ENCODE measurements at places on chromosomes 13 and 19.

DNA sequence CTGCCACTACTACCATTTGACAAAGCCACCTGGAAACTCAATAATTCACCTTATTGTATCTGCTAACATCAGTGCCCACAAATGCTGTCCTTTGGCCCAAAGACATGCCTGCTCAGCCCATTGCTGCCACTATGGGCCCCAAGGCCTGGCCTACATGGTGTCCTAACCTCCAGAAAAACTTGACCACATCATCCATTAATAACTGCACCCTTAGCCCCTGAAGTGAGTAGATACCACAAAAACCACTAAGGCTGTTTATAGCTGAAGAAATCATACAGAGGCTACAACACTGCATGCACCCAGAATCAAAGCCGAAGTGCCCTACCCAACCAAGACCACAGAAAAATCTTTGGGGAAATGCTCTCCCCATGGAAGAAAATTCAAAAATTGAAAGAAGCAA is 932.8 kb upstream of the SLITRK6 start:
- no peaks in the 10 kb centered on the region for H3K4me1 ChIP-seq
- H3K4me3 ChIP-seq, result no peak overlapping the region
- H3K27ac ChIP-seq, result no peak overlapping the region

DNA sequence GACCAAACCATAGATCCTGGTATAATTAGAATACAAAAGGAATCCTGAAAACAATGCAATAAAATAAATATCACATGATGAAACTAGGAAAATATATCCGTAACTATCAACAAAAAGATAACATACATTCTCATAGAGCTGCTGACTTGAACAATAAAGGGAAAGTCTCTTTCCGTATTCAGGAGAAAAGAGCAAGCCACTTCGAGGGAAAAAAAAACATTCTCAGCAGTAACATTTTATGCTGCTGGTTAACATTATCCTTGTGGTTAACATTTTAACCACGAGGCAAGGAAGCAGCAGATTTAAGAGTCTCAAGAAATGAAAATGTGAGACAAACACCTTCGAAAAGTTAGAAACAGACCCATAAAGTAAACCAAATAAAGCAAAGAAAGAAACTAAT is 25.8 kb downstream of the NALCN start:
- no peaks in the 10 kb centered on the region for H3K4me1 ChIP-seq
- no peak overlapping the region for H3K27ac ChIP-seq
- peak; percentile 74 for DNase-seq
- no peak overlapping the region for H3K4me3 ChIP-seq

DNA sequence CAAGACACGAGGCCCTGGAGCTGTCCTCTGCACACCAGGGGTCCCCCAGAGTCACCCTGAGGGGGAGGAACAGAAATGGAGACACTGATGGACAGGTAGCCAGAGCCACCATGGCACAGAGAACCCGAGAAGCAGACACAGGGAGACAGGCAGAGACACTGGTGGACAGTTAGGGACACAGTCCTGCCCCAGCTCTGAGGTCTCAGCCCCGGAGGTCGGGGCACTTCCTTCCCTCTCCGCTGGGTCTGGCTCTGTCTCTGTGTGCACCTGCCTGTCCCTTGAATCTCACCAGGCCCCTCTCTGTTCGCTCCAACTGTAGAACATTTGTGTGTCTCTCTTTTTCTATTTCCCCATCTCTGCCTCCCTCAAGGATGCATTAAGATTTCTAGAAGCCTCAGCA is 4.6 kb downstream of the KLK14 start:
- H3K36me3 ChIP-seq, result no peaks in the 10 kb centered on the region
- H3K4me1 ChIP-seq, result no peaks in the 10 kb centered on the region
- H3K4me3 ChIP-seq, result no peak overlapping the region
- no peak for DNase-seq
- H3K27me3 ChIP-seq, result no peaks in the 10 kb centered on the region

GRCh38 chr13:98504029-98504351 is 72.9 kb downstream of the STK24 start:
- H3K36me3 ChIP-seq, result no peaks in the 10 kb centered on the region
- no peaks in the 10 kb centered on the region for H3K27me3 ChIP-seq
- no peak for DNase-seq
- peak overlapping the region; percentile 67 for H3K27ac ChIP-seq

DNA sequence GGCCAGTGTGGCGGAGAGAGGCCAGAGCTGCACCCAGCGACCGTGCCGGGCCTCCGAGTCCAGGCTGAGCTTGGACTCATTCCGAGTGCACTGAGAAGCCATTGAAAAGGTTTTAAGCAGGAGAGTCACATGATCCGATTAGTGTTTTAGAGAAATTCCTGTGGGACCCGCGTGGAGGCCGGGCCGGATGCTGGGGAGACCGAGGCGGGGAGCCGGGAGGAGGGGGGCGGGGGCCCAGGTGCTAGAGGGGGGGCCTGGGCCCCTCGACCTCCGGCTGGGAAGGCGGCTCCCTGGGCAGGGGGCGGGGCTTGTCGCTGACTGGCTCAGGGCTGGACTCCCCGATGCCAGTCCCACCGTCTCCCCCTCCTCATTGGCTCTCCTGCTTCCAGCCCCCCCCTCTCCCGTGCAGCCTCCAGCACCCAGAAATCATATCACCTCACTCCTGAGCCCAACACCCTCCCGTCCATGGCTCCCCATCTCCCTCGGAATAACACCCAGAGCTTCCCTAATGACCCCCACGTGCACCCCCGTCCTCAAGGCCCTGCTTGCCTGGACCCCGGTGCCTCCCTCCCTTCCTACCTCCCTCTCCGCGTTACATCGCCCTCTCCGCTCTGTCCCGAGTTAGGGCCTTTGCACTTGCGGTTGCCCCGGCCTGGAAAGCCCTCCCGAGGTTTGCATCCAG is 5.2 kb upstream of the ZNF579 start:
- H3K4me3 ChIP-seq, result no peak overlapping the region
- no peaks in the 10 kb centered on the region for H3K36me3 ChIP-seq
- DNase-seq, result peak; percentile 82
- H3K27me3 ChIP-seq, result no peaks in the 10 kb centered on the region
- H3K4me1 ChIP-seq, result peaks cover 12% of the 10 kb centered on the region

GRCh38 chr13:44972956-44973581 is 16.2 kb downstream of the NUFIP1 start:
- H3K36me3 ChIP-seq, result peaks cover 3% of the 10 kb centered on the region
- H3K27ac ChIP-seq, result no peak overlapping the region
- peaks cover 7% of the 10 kb centered on the region for H3K4me1 ChIP-seq
- H3K27me3 ChIP-seq, result no peaks in the 10 kb centered on the region
- no peak overlapping the region for H3K4me3 ChIP-seq

DNA sequence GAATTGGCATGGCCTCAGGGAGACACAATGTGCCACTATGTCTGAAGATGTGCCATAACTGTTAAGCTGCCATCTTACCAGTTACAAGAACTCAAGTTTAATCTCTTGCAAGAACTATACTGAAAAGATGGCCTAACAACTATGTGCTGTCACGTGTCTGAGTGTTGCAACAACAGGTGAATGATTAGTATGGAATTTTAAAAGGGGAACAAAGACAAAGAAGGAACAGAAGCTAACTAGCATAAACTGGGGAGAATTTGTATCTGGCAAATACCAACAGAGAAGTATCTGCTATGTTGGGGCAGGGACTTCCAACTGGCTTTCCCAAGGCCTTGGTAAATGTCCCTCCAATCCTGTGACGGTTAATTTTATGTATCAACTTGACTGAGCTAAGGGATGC is 11.5 kb upstream of the ACOD1 start:
- H3K27me3 ChIP-seq, result no peaks in the 10 kb centered on the region
- no peak overlapping the region for H3K4me3 ChIP-seq
- H3K27ac ChIP-seq, result peak overlapping the region; percentile 34
- peak; percentile 11 for DNase-seq

DNA sequence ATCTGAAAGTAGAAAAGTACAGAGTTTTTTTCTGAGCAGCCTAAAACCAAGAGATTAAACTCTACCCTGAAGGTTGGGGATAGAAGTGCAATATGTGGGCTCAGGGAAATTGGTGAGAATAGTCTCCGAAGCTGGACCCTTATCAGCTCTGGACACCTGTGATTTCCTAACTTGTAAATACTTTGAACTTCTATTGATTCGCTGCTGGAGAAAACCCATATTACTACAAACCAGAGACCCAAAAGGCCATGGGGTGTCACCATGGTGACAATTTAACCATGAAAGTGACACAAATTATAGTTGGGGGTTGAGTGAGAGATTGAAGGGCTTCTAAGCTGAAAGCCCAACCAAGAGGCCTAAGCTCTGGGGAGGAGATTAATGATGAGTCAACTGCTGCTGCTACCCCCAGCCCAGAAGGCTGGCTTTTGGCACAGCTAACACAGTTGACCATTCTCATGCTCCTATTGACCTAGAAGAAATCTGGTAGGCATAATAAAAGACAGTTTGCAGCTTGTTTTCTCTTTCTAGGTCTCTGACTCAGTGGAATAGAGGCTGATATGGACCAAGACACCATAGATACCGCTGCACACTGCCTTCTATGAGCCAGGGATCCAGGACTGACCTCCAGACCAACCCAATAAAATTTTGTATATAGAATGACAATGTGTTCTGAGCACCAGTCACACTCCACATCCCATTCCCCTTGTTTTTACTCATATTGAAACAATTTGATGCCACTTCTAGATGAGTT is 131.9 kb upstream of the FNDC3A start:
- no peaks in the 10 kb centered on the region for H3K4me1 ChIP-seq
- H3K27ac ChIP-seq, result no peak overlapping the region
- no peak for DNase-seq
- no peaks in the 10 kb centered on the region for H3K27me3 ChIP-seq

DNA sequence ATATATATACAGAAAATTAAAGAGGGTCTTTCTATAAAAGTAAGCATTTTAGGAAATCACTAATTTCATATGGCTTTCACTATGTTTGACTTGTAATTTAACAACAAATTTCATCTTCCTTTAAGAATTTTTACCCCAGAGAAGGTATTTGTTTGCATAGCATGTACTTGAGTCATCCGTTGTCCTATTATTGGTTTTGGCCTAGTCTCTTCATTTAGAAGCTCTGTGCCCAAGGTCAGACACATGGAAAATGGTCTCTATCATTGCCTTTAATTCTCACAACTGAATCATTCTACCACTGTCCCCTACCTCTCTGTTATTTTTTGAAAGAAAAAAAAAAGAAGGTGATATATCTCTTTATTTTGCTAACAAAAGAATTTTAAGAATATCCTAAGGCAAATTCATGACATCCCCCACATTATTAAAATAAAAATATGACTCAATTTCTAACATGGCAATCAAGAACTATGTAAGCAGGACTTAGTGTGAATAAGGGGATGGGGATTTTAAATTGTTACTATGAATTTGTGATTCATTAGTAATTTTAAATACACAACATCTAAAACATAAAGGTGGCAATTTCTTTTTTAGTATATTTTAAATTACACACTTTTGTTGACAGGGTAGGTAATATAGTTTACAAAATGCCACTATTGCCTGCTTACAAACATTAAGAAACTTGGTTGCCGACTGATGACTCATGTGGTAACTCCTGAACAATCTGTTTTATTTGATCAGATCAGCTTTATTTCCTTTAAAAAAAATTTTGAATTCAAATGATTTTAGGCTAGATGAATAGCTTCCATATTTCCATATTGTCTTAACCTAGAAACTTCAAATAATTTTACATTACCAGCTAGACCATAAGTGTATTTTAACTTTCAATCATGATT is 13.9 kb downstream of the SLITRK5 start:
- H3K27ac ChIP-seq, result no peak overlapping the region
- no peaks in the 10 kb centered on the region for H3K4me1 ChIP-seq
- no peak overlapping the region for H3K4me3 ChIP-seq
- H3K36me3 ChIP-seq, result no peaks in the 10 kb centered on the region
- no peaks in the 10 kb centered on the region for H3K27me3 ChIP-seq

DNA sequence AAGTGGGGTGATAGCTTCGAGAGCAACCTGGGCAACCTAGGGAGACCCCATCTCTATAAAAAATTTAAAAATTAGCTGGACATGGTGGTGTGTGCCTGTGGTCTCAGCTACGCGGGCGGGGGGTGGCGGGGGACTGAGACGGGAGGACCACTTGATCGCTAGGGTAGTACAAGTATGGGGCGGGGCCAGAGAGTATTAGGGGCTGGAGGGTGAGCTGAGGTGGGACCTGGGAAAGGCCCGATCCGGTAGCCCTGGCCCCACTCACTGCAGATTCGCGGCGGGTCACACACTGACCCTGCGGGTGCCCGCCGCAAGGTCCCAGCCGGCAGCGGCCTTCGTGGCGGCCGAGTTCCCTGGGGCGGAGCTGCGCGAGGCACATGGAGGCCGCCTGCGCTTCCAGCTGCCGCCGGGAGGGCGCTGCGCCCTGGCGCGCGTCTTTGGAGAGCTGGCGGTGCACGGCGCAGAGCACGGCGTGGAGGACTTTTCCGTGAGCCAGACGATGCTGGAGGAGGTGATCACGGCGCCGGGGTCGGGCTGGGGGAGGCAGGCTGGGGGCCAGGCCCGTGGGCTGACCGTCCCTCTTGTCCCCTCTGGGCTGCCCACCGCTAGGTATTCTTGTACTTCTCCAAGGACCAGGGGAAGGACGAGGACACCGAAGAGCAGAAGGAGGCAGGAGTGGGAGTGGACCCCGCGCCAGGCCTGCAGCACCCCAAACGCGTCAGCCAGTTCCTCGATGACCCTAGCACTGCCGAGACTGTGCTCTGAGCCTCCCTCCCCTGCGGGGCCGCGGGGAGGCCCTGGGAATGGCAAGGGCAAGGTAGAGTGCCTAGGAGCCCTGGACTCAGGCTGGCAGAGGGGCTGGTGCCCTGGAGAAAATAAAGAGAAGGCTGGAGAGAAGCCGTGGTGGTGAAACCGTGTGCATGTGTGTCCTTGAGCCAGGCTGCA is 2.0 kb upstream of the ARHGAP45 start:
- H3K27me3 ChIP-seq, result peaks cover 13% of the 10 kb centered on the region
- H3K4me3 ChIP-seq, result no peak overlapping the region
- H3K36me3 ChIP-seq, result no peaks in the 10 kb centered on the region
- H3K4me1 ChIP-seq, result no peaks in the 10 kb centered on the region
- H3K27ac ChIP-seq, result no peak overlapping the region
- peak; percentile 67 for DNase-seq

DNA sequence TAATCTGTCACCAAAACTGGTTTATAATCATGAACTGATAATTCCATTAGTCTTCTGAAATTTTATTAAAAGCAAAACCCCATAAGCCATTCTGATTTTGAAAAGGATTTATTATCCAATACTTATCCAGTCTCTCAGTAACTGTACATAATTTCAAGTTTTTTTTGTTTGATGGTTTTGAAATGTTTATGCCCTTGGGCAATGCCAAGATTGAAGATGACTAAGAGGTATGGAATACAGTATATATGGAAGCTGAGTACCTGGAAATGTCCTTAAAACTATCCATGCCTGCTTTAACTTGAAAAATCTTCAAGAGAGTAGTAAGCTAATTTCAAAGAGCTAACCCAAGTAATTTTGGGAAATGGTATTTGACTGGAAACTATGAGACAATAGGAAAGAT is 1.8 kb upstream of the NEK5 start:
- H3K27me3 ChIP-seq, result no peaks in the 10 kb centered on the region
- H3K4me1 ChIP-seq, result peaks cover 3% of the 10 kb centered on the region
- no peak for DNase-seq
- no peak overlapping the region for H3K4me3 ChIP-seq

DNA sequence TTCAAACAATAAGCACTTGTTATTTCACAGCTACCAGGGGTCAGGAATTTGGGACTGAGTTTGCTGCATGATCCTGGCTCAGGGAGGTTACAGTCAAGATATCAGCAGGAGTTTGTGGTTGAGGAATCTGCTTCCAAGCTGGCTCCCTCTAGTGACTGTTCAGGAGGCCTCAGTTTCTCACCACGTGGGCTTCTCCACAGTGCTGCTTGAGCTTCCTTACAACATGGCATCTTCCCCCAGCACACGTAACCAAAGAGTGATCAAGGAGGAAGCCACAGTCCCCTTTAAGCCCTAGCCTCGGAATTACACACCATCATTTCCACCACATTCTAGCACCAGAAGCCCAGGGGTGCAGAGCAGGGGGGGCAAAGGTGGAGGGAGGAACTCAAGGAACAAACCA is 28.8 kb downstream of the CELF5 start:
- no peaks in the 10 kb centered on the region for H3K27me3 ChIP-seq
- no peaks in the 10 kb centered on the region for H3K36me3 ChIP-seq
- H3K27ac ChIP-seq, result no peak overlapping the region
- no peak for DNase-seq

Measured in fibroblast of lung (primary cell).